ENCODE measurements at places on chromosomes 1 and 21.

DNA sequence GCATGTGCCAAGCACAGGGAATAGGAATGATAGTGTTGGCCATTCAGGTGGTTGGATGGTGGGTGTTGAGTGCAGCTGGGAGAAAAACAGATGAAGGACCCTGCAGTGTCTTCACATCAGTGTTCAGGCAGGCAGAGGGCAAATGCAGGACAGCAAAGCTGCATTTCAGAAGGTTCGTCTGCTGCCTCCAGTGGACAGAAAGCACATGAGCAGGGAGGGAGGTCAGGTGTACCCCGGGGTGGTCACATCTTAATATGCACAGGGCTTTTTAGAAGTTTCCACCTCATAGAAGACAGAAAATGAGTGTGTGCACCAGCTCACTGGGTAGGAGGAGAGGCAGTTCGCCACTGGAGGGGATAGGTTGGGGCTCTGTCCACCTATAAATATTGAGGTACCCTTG is 184.9 kb downstream of the SLC35F3 start:
- DNase-seq, result no peak

- no peak for DNase-seq
Measured at GRCh38 chr21:44317241-44317782, 17.5 kb downstream of the PFKL start.

GRCh38 chr1:161019751-161020495 is 1.0 kb downstream of the F11R start:
- DNase-seq, result no peak

DNA sequence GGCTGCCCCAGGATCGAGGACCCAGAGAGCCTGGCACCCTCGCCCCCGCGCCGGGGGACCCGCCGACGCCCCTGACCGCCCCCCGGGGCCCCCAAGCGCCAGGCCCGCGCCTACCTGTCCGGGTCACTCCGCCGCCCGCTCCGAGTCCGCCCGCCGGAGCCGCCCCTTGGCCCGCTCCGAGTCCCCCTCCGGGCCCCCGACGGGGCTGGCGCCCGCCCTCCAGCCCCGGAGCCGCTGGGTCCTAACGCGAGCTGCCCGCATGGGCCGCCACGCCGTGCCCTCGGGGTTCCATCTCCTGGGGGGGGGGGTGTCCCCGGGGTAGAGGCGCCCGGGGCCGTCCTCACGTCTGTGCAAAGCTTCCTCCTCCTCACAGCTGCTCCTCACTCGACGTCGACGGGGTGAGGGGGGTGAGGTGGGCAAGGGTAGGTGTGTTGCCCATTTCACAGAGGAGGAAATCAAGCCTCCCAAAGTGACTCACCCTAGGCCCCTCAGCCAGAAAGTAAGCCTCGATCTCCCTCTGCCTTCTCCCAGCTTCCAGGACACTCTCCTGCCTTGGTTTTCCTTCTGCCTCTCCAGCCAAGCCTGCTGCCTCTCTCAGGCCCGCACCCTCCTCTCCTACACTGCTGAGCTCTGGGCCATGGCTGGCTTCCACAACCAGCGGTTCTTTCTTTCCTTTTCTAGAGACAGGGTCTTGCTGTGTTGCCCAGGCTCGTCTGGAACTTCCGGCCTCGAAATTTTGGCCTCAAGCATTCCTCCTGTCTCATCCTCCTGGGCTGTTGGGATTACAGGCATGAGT is at the start of gene MFAP2:
Gene MFAP2, minus strand, starts transcription at position 148 of the 796 bp plus-strand sequence. CDS start 2,347 bp downstream, outside the sequence.
- DNase-seq, result no peak

DNA sequence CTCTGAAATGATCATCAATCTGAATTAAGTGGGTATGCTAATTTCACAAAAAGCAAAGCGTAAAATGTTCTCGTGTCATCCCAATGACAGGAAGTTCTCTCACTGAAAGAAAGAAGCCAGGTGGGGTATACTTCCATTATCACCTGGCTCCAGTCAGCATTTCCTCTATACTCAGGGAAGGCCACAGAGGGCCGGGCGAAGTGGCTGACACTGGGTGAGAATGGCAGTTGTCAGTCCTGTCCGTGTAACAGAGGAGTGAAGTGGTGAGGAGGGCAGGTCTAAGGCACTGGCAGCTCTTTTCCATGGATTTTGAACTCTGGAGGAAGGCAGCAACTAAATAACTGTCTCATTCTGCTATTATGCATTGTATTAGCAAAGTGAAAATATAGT is 60.4 kb downstream of the CAPN2 start:
- no peak for DNase-seq

DNA sequence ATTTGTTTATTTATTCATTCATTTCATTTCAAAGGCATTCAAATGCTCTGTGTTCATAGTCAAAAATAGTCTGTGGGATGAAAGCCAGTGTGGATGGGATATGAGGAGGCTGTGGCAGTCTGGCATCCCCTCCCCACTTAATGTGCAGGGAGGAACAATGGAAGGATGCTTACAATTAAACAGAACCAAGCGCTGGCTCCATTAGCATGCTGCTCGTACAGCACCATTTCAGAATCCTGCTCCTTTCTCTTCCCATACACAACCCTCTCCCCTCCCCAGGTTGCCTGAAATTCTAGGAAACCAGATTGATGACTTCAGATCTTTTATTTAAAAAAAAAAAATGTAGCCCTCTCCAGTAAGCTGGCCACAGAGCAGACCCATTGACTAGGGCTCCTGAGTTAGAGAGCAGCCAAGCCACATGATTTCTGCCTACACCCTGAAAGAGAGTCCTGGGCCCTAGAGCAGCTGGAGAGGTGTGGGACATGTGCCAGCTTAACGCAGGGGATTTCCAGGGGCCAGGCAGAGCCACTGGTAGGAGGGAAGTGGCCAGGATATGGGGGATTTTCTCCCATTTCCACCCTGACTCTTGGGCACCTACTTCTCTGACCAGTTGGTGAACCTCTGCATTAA is 205.2 kb downstream of the ASTN1 start:
- no peak for DNase-seq

DNA sequence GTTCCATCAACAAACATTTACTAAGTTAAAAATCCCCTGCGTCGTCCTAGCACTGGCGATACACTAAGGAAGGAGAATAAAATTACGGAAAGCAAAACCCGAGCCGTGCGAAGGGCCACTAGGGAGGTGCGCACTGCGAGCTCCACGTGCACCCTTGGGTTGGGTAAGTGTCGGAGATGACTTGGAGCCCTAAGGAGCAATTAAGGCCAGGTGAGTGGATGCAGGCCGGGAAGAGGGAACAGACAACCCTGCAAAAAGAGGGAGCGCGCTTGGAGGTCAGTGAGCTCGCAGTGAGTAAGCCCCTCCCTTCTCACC is 704 bp downstream of the WDR4 start:
- no peak for DNase-seq

All from NCI-H187 treated with DMSO at 0.1 percent for 48 hours (cell line).